ENCODE measurements at places on chromosomes 7 and 10.

DNA sequence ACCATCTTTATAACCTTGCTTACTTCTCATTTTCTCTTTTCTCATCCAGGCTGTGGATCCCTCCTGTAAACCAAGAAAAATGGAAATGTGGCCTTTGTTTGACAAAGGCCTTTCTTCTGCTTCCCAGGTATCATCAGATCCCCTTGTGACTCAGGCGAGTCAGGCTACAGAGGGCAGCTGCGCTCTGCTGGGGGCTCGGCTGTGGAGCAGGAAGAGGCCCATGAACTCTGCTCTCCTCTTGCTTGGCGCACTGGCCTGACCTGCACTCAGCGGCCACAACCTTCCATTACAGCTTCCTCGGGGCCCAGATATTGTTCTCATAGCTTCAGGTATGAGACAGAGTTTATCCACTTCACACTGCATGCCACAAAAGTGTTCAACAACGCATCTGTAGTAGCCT, 457.6 kb upstream of the COBL start:
- DNase-seq, result no peak

GRCh38 chr7:41685684-41686083, 17.2 kb downstream of the INHBA start:
- no peak for DNase-seq

DNA sequence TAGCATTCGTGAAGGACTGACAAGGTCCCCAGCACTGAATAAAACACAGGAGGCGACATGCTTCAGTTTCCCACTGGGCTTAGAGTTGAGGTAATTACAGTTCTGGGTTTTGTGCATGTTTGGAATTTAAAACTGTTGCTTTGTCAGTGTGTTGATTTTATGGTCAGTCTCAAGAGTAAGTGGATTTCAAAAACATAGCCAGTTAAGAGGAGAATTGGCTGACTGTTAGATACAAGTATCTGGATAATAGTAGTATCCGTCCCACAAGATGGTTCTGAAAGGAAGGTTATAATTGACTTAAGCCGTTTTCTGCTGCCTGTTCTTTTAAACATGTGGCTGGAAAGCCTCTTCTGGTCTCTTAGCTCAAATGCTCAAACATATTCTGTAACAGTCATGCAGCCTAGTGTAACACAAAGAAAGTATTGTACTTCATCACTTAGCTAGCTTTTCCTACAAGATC, 170.9 kb downstream of the POLR1F start:
- DNase-seq, result no peak

DNA sequence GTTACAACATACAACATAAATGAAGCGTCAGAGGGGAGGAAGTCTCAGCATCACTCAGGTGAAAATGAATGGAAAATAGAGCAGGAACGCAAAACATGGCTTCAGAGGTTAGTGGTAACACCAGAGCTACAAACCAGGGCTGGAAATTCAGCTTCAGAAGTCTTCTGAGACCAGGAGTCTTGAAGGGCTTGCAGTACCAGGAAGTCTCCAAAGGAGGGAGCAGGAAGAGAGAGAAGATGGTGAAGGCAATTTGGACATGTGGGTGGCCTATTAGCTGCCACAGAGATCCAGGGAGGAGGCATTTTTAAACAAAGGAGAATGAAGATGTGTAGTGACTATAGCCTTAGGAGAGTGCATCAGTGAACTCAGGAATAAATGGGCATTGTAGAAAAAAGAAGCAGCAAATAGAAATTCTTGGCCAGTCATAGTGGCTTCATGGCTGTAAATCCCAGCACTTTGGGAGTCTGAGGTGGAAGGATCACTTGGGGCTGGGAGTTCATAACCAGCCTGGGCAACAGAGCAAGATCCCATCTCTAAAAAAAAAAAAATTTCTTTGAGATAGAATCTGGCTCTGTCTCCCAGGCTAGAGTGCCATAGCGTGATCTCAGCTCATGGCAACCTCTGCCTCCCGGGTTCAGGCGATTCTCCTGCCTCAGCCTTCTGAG, 9.3 kb upstream of the TET1 start:
- peak; percentile 84 for DNase-seq

- DNase-seq, result no peak
These were observed 72.4 kb upstream of the SP4 start for GRCh38 chr7:21355406-21355874.

DNA sequence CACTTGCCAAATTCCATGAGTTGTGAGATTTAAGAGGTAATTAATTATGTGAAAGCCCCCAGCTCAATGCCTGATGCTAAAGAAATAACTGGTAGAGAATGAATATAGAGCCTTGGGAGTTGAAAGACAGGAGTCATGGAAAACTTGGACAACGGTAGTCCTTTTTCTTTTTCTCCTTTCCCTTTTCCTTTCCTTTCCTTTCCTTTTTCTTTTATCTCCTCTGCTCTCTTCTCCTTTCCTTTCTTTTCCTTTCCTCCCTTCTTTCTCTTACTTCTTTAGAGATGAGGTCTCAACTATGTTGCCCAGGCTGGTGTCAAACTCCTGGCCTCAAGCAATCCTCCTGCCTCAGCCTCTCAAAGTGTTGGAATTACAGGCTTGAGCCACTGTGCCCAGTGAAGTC, 7.9 kb upstream of the TSPAN15 start:
- DNase-seq, result no peak

- no peak for DNase-seq
These were observed 20.1 kb downstream of the SPOCK2 start for GRCh38 chr10:72068126-72068765.

GRCh38 chr7:52163311-52163710, 846.7 kb upstream of the COBL start:
- no peak for DNase-seq

- no peak for DNase-seq
These were observed 60.5 kb downstream of the GATA3 start for GRCh38 chr10:8114741-8115617.

GRCh38 chr10:7895699-7896090, 77.4 kb downstream of the TAF3 start:
- DNase-seq, result no peak

GRCh38 chr7:69598487-69599285, 411 bp downstream of the AUTS2 start:
- no peak for DNase-seq

GRCh38 chr7:12761691-12762090, 74.3 kb downstream of the ARL4A start:
- no peak for DNase-seq

GRCh38 chr10:27153845-27154193, 365 bp downstream of the YME1L1 start:
- DNase-seq, result no peak

- no peak for DNase-seq
These were observed 572.0 kb downstream of the PTPRN2 start for GRCh38 chr7:158015403-158016179.

DNA sequence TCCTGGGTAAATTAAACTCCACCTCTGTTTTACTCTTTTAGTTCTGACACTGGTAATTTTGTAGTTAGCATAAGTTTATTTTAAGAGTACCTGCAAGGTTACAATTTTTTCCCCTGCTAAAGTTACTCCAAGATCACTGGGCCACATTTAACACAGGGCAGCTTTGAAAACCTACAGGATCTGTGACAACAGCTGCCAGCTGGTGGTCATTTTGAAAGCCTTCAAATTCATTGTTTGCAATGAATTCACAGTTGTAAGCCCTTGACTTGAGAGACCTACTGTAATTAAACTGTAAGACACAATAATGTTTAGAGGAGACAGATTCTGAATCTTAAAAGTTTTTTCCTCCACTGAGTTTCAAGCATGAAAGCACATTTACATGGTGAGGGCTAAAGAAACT, 129.6 kb downstream of the CNOT4 start:
- DNase-seq, result no peak

GRCh38 chr7:132592231-132592920, 16.1 kb upstream of the PLXNA4 start:
- no peak for DNase-seq

DNA sequence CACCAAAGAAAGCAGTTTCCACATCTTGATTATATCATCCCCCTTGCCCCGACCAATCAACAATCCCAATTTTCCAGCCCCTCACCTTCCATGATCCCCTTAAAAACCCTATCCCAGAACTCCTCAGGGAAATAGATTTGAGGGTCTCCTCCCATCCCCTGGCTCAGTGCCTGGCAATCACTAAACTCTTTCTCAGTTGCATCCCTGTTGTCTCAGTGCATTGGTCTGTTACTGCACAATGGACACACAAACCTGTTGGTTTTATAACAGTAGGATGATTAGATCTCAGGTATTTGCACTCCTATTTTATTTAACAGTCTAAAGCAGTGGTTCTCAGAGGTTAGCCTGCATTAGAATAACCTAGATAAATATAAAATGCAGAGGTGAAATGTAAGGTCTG, 45.2 kb upstream of the RELN start:
- no peak for DNase-seq

DNA sequence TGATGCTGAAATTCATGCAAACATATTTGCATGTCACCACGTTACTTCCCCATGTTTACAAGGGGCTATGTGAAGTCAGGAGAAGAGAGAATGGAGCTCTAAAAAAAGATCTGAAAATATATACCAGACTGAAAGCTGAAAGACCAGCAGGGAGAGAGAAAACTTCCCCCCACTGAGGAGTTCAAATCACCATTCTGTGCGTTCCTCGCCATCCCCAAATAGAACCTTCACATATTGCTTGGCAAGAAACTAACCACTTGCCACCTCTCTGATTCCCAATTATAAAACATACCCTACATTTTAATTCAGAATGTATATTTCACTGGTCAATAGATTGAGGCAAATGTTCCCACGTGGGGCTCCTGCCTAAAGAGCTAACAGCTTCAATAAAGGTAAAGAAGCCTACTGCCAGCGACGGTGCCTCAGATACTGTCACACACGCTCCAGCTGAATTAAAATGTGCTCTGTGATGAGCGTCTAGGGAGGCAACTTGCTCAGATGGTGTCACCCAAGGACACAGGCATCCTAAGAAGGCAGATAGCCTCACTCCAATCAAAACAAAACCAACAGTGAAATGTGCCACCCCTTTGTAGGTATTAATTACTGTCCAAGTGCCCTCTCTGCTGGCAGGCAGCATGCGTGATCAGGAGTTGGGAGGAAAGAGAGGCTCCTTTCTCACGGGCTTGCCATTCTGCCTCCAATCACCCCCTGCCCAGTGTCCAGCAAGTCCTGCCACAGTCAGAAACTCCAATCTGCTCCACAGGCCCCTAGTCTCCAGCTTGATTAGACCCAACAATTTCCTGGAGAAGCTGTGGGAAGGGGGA, 298.2 kb downstream of the GRID1 start:
- no peak for DNase-seq

GRCh38 chr10:106625751-106626150, 538.8 kb downstream of the SORCS1 start:
- DNase-seq, result no peak

DNA sequence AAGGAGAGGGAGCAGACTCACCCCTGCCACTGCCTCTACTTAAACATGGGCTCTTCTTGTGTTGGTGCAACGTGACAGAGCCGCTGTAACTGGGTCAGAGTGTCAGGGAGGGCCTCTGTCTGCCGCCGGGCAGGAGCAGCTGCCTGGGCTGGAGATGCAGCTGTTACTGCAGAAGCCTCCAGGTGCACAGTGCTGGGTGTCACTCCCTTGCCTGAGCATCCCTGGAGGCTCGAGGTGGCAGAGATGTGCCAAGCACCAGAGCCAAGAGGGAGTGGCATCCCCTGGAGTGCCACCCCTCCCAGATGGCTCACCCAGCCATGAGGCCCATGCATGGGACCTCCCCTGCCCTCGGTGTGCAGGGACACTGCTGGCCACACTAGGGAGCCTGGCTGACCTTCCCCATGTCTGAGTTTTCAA, 145.7 kb downstream of the PRPF18 start:
- no peak for DNase-seq

DNA sequence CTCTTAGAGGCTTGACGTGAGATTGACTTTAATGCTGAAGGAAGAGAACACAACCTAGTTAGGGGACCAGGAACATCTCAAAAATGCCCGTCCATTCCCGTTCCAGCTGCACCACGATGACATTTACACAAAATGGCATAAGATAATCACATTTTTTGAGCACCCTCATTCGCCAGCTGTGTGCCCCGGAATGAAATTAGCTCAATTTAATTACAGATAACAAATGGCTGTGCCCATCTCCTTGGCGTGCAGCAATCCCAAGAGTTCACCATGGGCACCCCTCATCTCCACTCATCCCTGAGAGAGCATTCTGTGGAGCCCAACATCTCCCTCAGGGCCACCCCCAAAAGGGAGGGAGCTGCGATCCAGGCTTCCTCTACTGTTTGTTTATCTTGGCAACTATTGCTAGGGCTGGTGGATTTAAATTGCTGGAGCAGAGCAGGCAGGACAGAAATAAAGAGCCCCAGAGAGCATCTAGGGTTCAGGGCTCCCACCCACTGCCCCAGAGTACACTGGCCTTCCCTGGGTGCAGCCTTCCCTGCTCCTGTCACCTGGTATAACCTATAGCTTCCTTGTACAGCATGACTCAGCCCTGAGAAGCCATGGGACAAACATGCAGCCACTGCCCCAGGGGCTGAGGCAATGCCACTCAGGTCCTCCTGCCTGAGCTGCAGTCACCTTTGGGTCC, 263.5 kb downstream of the ZEB1 start:
- no peak for DNase-seq

- no peak for DNase-seq
These were observed 53.9 kb upstream of the IL6 start for GRCh38 chr7:22672846-22673680.

DNA sequence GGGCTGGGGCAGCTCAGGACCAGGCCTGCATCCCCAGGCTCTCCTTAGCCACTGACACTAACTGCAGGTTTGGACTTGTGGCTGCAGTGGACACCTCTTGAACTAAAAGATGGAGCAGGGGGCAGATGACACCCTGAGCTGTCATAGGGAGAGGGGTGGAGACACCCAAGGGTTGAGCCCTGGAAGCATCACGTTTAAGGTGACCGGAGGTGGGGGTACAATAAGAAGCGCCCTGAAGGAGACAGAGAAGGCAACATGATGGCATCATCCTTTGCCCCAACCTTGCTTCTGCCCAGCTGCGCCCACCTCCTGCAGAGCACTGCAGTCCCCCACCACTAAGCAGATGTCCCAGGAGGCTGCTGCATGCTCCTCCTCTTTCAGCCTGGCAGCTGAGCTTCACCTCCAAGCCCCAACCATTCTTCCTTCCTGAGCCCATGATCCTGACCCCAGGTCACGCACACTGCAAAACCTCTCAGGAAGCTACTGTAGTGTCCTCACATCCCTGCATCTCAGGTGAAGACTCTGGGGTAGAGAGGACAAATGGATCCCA, 25.5 kb downstream of the OGDHL start:
- no peak for DNase-seq

GRCh38 chr7:100489824-100490223, 6.1 kb downstream of the NYAP1 start:
- DNase-seq, result peak; percentile 82

DNA sequence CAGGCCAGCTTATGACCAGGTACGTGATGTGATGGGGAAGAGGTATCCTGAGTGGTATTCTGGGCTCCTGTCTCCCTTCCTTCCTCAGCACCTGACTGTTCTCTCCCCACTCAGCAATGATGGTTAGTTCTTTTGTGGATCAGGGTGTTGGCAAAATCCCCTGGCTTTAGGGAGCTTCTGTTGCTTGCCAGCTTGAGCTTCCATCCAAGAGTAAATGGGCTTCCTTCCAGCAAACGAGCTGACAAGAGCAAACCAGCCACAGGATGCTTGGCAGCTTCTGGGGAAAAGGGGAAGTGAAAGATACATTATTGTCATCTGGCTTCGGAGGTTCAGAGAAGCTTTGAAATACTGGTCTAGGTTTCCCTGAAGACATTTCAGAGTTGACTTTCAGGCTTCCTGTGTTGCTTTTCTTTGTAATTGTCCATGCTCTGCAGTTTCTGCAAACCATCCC, 5.2 kb downstream of the DUSP5 start:
- DNase-seq, result no peak
